ENCODE measurements at places on chromosomes 4 and X.

DNA sequence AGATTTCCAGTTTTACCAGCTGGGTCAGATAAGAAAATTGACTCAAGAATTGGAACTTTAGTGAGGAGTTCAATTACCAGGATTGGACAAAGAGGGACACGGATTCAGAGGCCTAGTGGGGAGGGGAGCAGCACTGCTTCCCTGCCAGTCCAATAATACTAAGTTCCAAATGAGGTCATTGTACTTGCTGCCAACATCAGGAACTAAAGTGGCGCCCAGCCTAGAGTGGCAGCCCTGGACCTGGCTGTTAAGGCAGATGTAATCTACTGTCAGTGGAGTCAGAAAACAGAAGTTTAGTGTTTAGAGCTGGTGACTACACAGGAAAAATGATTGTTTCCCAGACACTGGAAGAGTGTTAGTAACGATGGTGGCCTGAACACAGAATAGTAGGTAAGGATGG is 42.7 kb upstream of the RAPGEF2 start:
- DNase-seq = no peak

DNA sequence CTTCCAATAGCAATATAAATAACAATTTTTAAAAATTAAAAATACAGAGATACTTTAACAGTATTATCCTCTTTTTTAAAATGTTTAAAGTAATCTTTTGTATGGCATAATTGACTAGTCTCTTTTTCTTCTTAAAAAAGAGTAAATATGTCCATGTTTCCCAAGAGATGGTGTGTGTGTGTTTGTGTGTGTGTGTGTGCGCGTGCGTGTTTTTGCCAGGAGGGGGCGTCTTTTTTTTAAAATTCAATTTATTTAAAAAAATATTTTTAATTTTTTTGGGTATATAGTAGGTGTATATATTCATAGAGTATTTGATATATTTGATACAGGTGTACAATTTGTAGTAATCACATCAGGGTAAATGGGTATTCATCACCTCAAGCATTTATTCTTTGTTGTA is 1073.7 kb downstream of the PCDH7 start:
- DNase-seq = no peak

- no peak for DNase-seq
These were observed 104.6 kb upstream of the HSD17B10 start for GRCh38 chrX:53538781-53539180.

DNA sequence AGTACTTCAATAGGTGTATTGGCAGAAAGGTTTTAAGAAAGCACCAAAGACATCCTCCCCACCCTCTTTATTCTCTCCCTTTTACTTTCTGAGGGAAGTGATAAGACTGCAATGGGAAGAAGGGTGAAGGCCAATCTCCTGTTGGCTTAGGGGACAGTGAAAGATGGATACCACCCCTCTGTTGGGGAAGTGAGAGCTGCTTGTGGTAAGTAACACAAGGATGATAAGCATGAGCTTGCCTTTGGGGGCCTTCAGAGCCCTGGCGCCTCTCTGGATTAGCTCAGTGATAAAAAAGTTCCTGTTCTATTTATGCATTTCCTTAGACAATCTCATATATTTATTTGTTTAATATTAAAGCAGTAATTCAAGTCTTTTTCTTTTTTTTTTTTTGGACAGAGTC is 5.2 kb upstream of the KLF8 start:
- no peak for DNase-seq

GRCh38 chr4:120132935-120133334 is 66.3 kb upstream of the MAD2L1 start:
- no peak for DNase-seq

GRCh38 chrX:85084770-85085393 is 81.2 kb downstream of the APOOL start:
- DNase-seq = no peak

DNA sequence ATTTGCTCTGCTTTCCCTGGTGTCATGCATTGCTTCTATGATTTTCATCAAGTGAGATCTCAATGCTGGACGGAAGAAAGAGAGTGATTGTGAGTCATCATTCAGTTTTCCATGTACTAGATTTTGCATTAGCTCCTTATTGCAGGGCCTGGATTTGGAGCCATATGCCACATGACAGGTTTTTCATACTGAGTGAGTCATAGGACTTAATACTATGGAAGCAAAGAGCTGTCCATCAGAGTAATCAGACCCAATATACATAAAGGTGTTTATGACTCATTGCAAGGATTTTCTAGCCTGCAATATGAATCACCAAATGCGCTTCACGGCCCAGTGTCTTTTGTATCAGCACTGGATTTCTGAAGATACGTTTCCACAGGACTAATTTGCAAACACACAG is 11.2 kb upstream of the TFDP3 start:
- DNase-seq = no peak

Data from NT2/D1 (cell line).